ENCODE measurements at places on chromosomes 7 and 10. TPM values are rescaled to one million over a fixed set of nuclear protein-coding genes. Genes with fewer than 3 reads are reported as not detected.
A peak's percentile ranks its signal among the peaks of the same experiment; 100 is the strongest.

The H2BK1 gene
- polyA plus RNA-seq = not detected

The ZNF862 gene
- polyA plus RNA-seq = 8.3 TPM

DNA sequence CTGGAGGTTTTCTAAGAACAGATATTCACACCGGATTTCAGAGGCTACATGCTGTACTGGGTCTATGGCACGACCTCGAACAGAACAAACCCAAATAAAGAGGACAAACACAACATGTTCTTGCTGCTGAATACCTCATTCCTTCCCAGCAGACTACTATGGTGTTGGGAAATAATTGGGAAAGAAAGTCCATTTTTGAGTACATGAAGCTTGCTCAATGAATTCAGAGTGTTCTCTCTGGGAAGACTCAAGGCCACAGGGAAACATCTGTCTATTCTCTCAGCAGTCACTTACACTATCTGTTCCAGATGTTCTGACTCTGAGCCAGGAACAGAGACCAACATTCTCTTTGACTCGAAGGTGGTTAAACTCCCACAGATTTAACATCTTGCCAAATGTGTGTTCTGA, 30.9 kb downstream of the LAMB1 start:
- peak; percentile 96 for DNase-seq

GRCh38 chr7:54907981-54908380, 110.8 kb upstream of the EGFR start:
- no peak for DNase-seq

DNA sequence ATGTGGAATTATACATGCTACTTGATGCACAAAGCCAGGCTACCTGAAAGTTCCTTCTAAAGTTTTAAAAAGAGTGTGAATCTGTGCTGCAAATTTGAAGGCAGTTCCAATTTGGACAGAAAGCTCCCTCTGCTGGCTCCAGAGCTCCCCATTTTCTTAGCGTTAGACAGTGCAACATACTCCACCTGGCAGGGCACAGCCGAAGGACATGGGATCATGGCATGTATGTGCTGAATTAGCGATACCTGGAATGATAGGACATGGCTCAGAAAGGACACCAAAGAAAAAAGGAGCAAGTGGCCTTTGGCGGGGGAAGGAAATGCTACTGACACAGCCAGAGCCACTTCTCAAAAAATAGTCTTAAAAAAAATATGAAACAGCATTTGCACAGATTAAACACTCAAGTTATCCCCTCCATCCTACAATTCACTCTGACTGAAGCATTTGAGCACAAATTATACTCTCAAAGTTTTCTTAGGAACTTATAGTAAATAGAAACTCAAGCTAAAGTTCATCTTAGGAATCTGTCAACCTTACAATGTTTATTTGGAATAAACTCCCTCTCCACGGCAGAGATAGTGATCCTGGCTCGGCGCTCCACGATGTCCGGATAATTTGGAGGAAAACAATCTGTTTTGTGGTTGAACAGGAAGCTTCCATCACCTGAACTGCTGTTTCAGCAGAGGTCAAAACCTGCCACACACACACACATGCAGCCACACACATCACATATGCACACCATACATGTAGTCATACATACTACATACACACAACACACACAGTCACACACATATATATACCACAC, 80.0 kb downstream of the C7orf25 start:
- peak; percentile 70 for DNase-seq

The CALN1 gene
- 1.2 TPM for polyA plus RNA-seq

The TAS2R3 gene
- polyA plus RNA-seq = 0.56 TPM

DNA sequence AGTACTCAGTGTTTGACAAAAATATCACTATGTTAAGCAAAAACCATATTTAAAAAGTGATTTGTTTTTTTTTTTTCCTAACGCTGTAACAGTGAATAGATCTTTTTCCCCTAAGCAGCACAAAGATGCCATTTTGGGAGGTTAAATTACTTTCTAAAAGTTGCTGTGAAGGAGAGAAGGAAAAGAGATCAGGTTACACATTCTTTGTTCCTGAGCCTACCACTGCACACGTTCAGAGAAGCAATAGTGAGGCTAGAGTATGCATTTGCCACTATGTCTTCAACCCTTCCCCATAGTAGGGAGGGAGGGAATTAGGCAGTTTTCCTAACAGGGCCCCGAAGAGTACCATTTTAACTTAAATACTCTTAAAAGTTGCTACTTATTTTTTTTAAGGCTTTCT, 38.9 kb downstream of the BMPR1A start:
- DNase-seq = no peak

The PDE6C gene
- polyA plus RNA-seq = 3.2 TPM
